Natural killer cell (primary cell): ENCODE measurements at places on chromosomes 2 and 18. TPM values are rescaled to one million over a fixed set of nuclear protein-coding genes. Genes with fewer than 3 reads are reported as not detected.

- H3K27me3 ChIP-seq, result peaks cover 2% of the 10 kb centered on the region
- H3K4me3 ChIP-seq, result no peak overlapping the region
- H3K27ac ChIP-seq, result no peak overlapping the region
- no peak for DNase-seq
Measured at GRCh38 chr2:157229572-157229971, 27.9 kb upstream of the GALNT5 start.

DNA sequence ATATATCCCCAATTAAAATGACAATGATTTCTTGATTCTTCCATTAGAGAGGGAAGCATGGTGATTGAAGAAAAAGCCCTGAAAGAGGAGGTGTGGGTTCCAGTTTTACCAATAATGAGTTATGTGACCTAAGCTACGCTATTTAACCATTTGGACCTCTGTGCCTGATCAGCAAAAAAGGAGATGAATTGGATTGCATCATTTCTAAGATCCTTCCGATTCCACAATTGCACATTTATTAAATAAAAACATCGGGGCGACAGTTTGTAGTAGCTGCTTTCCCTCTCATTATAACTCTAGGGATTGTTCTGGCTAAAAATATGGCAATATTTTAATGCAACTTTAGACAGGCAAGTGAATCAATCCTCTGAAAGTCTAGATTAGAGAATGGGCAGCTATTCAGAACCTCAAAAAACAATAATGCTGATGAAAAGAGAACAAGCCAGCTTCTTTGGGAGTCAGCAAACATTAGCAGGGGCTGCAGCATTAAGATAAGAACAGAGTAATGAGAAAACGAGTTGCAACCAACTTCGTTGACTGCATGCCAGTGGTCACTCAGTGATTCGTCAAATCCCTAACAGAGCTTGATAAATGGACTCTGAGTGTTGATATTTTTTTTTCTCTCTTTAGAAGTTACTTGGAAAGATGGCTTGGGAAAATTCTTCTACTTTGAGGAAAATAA is 301.2 kb downstream of the AGPS start:
- no peaks in the 10 kb centered on the region for H3K4me1 ChIP-seq
- no peak for DNase-seq
- no peaks in the 10 kb centered on the region for H3K27me3 ChIP-seq
- no peak overlapping the region for H3K27ac ChIP-seq
- no peaks in the 10 kb centered on the region for H3K36me3 ChIP-seq

GRCh38 chr18:3219631-3220335 is at the start of gene MYOM1:
Gene MYOM1, minus strand, starts transcription at chr18:3219968. Its CDS starts 4,745 bp downstream, at chr18:3215223.
- H3K27ac ChIP-seq, result no peak within 1 kb of the TSS
- no peaks in the 10 kb centered on the region for H3K27me3 ChIP-seq
- H3K4me3 ChIP-seq, result no peak within 1 kb of the TSS
- DNase-seq, result no peak
- H3K4me1 ChIP-seq, result no peaks in the 10 kb centered on the region
- H3K36me3 ChIP-seq, result no peaks in the 10 kb centered on the region

The CAPN14 gene
- not detected for total RNA-seq

The IL18RAP gene
- total RNA-seq, result 309 TPM

GRCh38 chr2:178731300-178731699 is 75.9 kb downstream of the TTN start:
- no peaks in the 10 kb centered on the region for H3K27me3 ChIP-seq
- no peaks in the 10 kb centered on the region for H3K4me1 ChIP-seq
- DNase-seq, result no peak

The RFTN2 gene
- not detected for total RNA-seq

- no peak overlapping the region for H3K27ac ChIP-seq
- H3K27me3 ChIP-seq, result peaks cover 23% of the 10 kb centered on the region
- no peaks in the 10 kb centered on the region for H3K36me3 ChIP-seq
- no peak for DNase-seq
- H3K4me1 ChIP-seq, result peaks cover 4% of the 10 kb centered on the region
- no peak overlapping the region for H3K4me3 ChIP-seq
Measured at GRCh38 chr2:120739438-120740090, 3.9 kb downstream of the GLI2 start.

DNA sequence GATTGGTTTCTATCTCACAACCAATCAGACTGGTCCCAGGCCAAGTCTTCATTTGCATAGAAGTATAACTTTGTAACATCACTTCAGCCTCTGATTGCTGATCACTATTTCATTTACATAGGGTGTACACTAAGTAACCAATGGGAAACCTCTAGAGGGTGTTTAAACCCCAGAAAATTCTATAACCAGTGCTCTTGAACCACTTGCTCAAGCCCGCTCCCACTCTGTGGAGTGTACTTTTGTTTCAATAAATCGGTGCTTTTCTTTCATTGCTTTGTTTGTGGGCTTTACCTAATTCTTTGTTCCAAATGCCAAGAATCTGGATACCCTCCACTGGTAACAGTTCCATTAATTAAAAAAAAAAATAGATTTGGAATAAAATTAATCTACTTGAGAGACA is 77.0 kb downstream of the TMEFF2 start:
- DNase-seq, result no peak
- H3K4me1 ChIP-seq, result no peaks in the 10 kb centered on the region
- H3K4me3 ChIP-seq, result no peak overlapping the region
- H3K36me3 ChIP-seq, result no peaks in the 10 kb centered on the region
- no peak overlapping the region for H3K27ac ChIP-seq
